ENCODE measurements at places on chromosomes 6 and 20.
A peak's percentile ranks its signal among the peaks of the same experiment; 100 is the strongest.

DNA sequence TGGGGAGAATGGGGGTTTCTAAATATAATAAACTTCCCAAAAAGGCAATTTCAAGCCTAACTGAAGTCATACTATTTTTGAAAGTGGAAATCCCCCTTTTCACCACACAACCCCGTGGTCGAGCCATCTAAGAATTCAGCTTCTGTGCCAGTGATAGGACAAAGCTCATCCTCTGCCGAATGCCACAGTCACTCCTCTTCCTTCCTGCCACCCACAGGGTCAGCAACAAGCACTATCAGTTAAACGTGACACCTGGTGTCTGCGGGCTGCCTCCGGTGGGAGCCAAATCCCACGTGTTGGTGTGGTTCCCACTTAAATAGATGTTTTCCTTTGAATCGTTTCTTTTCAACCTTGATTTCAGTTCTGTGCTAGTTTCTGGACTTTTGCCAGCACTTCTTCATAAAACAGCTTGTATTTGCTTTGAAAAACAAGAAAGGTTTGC lies 60.7 kb downstream of the TNFAIP3 start:
- no peak for DNase-seq

DNA sequence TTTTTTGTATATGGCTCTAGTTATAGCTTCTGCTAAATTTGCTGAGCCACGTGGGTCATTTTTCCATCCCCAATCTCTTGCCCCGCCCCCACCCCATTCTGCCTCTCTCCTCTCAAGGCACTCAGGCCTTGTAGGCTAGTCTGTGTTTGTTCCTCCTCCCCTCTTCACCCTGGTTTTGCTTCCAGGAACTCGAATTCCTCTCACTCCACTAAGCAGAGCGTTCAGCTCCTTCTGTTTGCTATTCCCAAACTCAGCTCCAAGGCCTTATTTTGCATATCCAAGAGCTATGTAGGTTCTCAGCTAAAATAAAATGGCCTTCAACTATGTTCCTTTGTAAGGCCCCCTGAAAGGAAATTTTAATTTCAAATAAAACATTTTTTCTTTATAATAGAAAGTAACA lies 1293.7 kb downstream of the EPHA7 start:
- no peak for DNase-seq

DNA sequence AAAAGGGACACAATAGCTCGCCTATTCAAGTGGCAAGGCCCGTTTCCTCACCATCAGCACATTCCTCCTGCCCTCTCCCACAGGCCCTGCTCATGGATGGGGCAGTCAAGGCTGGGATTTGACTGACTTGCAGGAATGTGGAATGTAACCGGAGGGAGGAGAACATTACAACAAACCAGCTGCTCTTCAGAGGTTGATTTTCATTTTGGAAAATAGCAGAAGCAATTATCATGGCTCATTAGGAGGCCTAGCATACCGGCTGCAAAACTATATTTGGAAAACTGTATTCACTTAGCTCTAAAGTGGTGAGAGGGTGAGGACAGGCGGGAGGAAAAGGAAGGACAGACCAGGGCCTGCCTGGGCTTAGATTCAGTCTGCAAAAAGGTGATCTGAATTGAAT lies 283.7 kb downstream of the CD83 start:
- DNase-seq = no peak

DNA sequence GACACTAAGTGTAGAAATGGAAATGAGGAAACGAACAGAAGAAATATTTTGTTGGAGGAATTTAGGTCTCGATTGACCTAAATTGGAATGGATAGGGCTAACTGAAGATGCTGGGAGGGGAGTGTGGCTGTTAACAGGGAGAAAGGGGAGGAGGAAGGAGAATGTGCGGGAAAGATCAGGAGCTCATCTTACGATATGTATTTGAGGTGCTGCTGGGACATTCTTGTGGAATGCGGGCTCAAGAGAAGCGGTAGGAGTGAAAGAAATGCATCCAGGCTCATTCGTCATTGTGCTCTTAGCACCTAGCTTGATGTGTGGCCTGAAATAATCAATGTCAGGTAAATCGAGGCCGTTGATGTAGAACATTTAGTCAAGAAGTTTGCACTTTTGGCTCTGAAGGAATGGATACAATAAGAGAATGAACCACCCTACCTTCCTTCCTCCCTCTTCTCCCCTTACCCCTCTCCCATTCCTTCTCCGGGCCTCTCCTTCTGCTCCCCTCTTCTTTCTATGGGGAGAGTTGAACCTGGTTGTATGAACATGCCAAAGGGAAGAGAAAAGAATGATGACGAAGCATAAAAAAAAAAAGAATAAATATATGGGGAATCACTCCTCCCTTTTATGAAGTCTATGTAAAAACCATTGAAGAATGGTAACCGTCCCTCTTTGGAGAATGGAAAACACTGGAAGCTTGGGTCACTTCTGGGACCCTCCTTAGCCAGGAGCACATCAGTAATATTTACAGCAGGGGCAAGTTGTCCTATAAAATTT lies 70.9 kb downstream of the SASH1 start:
- no peak for DNase-seq

- DNase-seq = peak; percentile 26
These were observed 29.5 kb upstream of the IFNGR1 start for GRCh38 chr6:137248702-137249101.

DNA sequence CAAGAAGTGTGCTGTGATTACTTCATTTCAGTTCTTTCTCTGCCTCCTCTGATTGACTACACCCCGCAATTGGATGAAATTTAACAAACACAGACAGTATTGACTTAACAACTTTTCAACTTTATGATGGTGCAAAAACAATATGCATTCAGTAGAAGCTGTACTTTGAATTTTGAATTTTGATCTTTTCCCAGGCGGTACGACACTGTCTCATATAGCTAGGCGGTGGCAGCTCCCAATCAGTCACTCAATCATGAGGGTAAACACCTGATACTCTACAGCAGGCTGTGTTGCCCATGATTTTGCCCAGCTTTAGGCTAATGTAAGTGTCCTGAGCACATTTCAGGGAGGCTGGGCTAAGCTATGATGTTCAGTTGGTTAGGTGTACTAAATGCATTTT lies 47.6 kb upstream of the MYLIP start:
- DNase-seq = no peak

Measured in germinal center (tissue), 1 donor.